ENCODE measurements at places on chromosomes 1 and 21. TPM values are rescaled to one million over a fixed set of nuclear protein-coding genes. Genes with fewer than 3 reads are reported as not detected.

The CCDC17 gene
- 0.64 TPM for total RNA-seq

The CMPK1 gene
- total RNA-seq: 81.0 TPM

The ABCD3 gene
- total RNA-seq: 66.2 TPM

The SPRR1A gene
- total RNA-seq: not detected
